ENCODE measurements at places on chromosomes 5 and 9. TPM values are rescaled to one million over a fixed set of nuclear protein-coding genes. Genes with fewer than 3 reads are reported as not detected.

GRCh38 chr9:5449521-5450358 is 602 bp upstream of the CD274 start:
- H3K27me3 ChIP-seq, result peaks cover 3% of the 10 kb centered on the region
- peak overlapping the region; percentile 80 for H3K4me3 ChIP-seq
- DNase-seq, result no peak
- H3K36me3 ChIP-seq, result no peaks in the 10 kb centered on the region
- H3K27ac ChIP-seq, result no peak overlapping the region
- H3K4me1 ChIP-seq, result peaks cover 6% of the 10 kb centered on the region

Gene DOLPP1
- 21.5 TPM for total RNA-seq

- DNase-seq, result no peak
- H3K36me3 ChIP-seq, result peaks cover 17% of the 10 kb centered on the region
- H3K4me1 ChIP-seq, result peaks cover 2% of the 10 kb centered on the region
- no peak overlapping the region for H3K27ac ChIP-seq
These were observed 61.5 kb downstream of the DCP2 start for GRCh38 chr5:113038136-113038535.

DNA sequence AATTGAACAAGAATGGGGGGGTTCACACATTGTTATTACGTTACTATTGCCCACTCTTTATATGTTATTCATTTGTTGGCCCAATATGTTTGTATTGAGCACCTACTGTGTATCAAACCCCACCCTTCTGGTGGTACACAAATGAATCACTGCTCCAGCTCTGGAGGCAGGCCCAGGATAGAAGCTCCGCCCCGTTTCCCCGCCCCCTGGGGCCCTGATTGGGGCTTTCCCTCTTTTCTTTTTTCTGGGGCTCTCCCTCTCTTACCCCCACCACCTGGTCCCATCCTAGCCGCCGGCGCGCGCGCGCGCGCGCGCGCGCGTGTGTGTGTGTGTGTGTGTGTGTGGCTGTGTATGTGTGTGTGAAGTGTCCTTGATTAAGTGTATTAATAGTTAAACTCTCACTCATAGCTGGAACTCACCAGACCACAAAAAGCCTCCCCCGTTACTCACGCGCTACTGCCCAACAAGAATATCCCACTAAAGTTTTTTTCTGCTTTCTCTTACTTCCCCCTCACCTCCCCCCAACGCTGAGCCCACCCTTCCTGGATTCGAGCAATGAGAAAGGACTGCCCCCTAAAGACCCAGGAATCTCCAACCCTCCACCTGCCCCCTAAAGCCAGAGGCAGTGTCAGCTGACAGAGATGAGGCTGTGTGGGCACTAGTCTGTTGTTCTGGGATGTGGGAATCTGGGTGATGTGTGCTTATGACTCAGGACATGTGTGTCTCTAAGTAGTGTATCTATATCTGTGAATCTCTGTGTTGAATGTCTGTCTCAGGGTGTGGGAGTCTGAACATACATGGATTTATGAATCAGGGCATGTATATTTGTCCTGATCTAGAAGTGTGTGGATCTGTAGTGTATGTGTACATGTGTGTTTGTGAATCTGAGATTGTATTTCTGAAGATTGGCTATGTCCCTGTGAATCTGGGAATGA is 4.0 kb downstream of the CXXC5 start:
- peaks cover 72% of the 10 kb centered on the region for H3K4me1 ChIP-seq
- peak overlapping the region; percentile 53 for H3K4me3 ChIP-seq
- no peak for DNase-seq

DNA sequence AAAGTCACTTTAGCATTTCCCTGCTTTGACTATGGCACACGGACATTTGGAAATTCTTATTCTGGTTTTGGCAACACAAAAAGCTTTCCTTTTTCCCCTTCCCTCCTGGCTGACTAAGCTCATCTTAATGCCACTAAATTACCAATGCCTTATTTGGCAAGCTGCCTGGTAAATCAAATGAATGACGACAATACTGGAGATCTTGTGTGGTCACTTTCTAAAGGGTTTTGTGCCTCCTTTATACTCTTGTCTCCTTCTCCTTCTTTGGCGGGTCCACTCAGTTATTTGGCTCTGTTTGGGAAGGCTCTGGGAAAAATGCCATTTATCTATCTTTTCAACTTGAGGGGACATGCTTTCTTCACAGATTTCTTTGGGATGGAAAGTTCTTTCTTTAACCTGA is 34.9 kb downstream of the SH3GL2 start:
- DNase-seq, result no peak
- peaks cover 44% of the 10 kb centered on the region for H3K27me3 ChIP-seq
- no peaks in the 10 kb centered on the region for H3K4me1 ChIP-seq
- H3K36me3 ChIP-seq, result no peaks in the 10 kb centered on the region
- H3K4me3 ChIP-seq, result no peak overlapping the region

DNA sequence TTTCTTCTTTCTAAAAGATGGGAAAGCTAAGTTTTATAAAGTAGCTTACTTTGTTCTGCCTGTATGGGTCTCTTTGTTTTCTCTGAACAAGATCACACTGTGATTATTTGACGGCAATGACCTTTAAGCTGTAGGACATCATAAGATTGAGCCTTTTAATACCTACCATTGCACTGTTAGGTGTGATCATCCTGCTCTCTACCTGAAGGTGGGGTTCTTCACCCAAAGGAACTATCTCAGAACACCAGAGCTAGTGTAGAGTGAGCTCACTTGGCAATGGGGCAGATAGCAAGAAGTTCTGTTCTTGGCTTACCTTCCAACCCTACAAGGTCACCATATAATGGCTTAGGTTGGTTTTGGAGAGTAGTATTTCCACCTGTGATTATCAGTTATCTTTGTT is 200.2 kb downstream of the SPATA31D1 start:
- H3K36me3 ChIP-seq, result peaks cover 4% of the 10 kb centered on the region
- H3K4me3 ChIP-seq, result no peak overlapping the region
- no peak for DNase-seq

GRCh38 chr9:120528829-120529228 is 51.1 kb downstream of the CDK5RAP2 start:
- H3K27me3 ChIP-seq, result no peaks in the 10 kb centered on the region
- H3K27ac ChIP-seq, result no peak overlapping the region
- no peaks in the 10 kb centered on the region for H3K4me1 ChIP-seq
- peaks cover 59% of the 10 kb centered on the region for H3K36me3 ChIP-seq
- no peak for DNase-seq
- no peak overlapping the region for H3K4me3 ChIP-seq

DNA sequence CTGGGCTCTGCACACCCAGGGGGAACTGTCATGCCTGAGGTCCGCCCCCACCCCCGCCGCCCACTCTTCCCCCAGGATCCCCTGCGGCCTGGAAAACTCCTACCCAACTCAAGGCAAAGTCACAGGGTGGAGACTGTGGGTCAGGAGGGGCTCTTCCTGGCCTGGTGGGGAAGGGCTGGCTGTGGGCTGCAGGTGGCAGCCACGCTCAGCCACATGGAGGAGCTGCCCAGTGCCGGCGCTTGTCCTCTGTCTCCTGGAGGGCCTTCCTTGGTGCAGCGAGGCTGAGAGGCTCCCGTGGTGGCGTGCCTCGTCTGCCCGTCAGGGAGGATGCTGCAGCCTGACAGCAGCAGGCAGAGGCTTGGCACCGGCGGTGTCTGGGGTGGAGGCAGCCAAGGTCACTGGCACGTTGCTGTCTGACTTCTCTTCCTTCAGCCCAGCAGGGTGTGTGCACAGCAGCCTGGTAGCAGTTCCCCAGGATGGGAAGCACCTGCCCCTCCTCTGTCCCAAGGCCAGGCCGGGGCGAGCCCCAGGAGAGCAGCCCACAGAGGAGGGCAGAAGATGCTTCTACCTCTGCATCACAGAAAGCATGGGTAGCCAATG is 78.1 kb downstream of the ADAMTS2 start:
- H3K27ac ChIP-seq, result no peak overlapping the region
- H3K4me3 ChIP-seq, result no peak overlapping the region
- no peaks in the 10 kb centered on the region for H3K36me3 ChIP-seq
- H3K27me3 ChIP-seq, result no peaks in the 10 kb centered on the region
- peaks cover 37% of the 10 kb centered on the region for H3K4me1 ChIP-seq

Gene PCDHGB7
- total RNA-seq, result 14.1 TPM

GRCh38 chr9:99222416-99223270 is 561 bp downstream of the SEC61B start:
- no peaks in the 10 kb centered on the region for H3K27me3 ChIP-seq
- H3K4me3 ChIP-seq, result peak overlapping the region; percentile 96
- H3K27ac ChIP-seq, result peak overlapping the region; percentile 100
- peaks cover 19% of the 10 kb centered on the region for H3K36me3 ChIP-seq
- no peak for DNase-seq
- peaks cover 34% of the 10 kb centered on the region for H3K4me1 ChIP-seq

Measured in mesothelial cell of epicardium (in vitro differentiated cells).